ENCODE measurements at places on chromosomes 3 and 15.

DNA sequence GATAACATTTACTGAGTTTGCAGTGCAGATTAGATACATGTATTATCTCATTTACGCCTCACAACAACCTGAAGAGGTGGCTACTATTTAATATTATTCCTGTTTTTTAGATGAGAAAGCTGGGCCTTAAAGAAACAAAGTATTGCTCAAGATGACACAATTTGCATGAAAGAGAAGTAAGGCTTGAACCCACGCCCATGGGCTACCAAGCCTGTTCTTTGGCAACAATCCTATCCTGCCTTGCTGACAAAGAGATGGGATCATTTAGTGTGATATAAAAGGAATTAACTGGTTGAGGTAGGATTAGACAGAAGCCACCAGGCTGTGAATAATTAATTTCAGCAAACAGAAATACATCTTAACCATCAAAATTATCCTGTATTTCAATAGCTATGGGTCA, 9.2 kb upstream of the LDHAL6B start:
- DNase-seq, result no peak

GRCh38 chr15:70095408-70096214, 2.1 kb downstream of the TLE3 start:
- DNase-seq, result no peak

- DNase-seq, result no peak
Measured at GRCh38 chr3:185914911-185915629, 22.7 kb downstream of the TRA2B start.

GRCh38 chr15:26531489-26531888, 241.4 kb downstream of the GABRB3 start:
- DNase-seq, result no peak

- DNase-seq, result no peak
Measured at GRCh38 chr15:70018646-70019600, 78.8 kb downstream of the TLE3 start.

DNA sequence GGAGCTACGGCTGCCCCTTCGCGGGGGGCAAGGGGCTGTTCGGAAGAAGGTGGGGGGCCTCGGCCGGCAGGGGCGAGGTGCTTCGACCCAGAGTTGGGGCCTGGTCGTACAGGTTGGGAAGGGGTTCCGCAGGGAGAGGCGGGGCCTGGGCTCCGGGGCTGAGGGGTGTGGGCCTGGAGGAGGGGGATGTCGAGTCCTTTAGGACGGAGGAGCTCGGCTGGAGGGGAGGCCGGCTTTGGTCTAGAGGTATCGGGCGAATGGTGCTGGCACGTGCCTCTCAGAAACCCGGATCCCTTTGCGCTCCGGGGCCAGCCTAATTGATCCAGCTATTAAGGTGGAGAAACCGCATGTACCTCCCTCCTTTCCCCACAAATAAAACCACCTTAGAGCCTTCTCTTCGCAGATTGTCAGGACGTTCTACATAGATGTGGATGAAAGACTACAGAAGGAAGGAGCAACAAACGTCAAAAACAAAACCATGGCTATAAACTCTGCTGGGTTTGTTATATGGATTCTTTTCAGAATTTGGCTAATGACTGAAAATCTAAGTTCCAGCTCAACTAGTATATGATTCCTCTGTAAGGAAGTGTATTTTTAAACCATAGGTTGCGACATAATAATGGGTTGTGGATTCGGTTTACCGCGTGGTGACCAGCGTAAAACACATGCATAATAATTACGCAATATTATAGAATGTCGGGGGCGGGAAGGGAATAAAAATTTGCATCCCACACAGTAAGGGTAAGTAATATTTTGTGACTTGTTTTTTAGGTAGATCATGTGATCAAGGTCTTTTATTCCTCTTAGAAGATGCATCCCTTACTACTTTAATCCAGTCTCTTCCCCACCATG, 644 bp upstream of the NGLY1 start:
- DNase-seq, result no peak

GRCh38 chr3:10187290-10187876, 22.7 kb downstream of the IRAK2 start:
- no peak for DNase-seq

DNA sequence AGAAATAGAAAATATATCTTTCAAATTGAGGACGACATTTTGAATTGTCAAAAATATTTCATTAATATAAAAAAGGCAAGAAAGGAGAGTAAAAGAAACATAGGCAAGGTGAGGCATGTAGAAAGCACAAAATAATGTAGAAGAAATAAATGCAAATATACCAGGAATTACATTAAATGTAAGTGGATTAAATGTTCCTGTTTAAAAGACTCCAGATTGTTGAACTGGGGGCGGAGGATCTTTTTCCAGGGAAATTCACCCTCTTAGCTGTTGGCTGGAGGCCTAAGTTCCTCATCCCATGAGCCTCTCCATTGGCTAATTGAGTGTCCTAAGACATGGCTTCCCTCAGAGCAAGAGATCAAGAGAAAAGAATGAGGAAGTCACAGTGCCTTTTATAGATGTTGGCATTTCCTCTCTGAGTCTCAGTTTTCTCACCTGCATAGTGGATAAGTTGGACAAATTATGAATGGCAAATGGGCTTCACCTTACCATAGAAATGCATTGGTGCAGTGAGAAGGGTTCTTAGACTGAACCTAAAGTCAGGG, 147.4 kb upstream of the SMAD3 start:
- no peak for DNase-seq

GRCh38 chr15:67304778-67305177, 50.2 kb downstream of the IQCH start:
- DNase-seq, result no peak

DNA sequence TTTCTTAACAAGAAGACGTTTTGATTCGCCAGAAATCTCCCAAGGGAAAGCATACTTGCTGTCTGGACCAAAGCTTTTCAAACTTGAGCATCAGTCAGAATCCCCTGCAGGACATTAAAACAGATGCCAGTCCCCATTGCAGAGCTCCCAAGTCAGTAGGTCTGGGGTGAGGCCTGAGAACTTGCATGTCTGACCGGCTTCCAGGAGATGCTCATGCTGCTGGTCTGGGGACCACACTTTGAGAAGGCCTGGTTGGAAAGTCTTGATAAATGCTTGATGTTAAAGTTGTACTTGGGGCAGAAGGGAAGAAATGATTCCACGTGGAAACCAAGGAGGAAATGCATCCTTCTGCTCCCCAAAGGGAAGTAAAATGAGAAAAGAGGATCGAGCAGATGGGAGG, 24.3 kb upstream of the CAV3 start:
- DNase-seq, result no peak

- no peak for DNase-seq
Measured at GRCh38 chr3:182027366-182027765, 315.6 kb downstream of the SOX2 start.

DNA sequence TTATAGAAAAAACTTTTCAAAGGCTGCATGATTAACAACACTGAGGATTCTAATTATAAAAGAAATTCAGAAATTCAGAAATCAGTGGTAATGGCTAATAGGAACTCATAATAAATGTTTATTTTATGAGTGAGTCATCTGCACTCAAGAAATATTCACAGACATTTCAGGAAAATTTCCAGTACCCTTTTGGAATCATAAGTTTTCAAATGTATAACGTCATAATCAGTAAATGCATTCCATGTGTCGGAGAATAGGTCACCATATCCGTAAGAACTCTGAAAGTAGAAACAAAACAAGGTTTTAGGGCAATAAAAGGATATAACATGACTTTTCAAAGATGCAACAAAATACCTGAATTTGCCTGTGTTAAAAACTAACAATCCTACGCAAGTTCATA, 24.7 kb downstream of the EOGT start:
- DNase-seq, result no peak

DNA sequence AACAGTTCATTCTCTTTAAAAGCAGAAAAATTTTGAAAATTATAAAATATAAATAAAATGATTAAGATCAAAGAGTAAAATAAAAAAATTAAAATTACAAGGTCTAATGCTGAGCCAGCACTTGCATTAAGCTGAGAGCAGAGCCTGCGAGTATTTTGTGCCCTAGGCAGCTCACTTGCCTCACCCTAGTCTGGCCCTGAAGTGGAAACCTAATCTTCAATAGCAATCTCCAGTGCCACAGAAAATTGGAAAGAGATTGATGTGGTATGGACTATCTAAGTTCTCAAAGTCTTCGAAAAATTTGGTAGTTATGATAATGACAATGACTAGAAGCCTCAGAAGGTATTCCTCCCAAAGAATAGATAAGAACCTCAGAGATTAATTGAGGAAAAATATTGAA, 459.4 kb upstream of the CBLB start:
- no peak for DNase-seq

- DNase-seq, result no peak
Measured at GRCh38 chr3:164387236-164387635, 691.1 kb downstream of the SI start.

- no peak for DNase-seq
Measured at GRCh38 chr15:40855706-40856234, 11.9 kb downstream of the SPINT1 start.

DNA sequence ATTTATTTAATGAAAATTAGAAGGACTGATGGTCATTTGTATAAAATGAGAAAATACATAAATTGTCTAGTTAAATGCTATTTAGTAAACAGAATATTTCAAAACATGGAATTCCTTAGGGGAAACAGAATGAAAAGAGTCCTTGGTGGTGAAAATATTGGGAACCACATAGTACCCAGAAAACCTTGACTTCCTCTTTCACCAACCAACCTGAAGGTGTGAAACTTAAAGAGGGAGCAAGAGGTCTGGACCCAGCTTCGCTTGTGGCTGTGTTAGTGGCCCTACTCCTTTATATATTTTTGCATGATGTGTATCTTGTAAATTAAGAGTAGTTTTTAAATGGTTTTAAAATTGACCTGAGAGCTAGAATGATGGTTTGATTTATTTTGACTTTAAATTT, 64.2 kb downstream of the MAP2K5 start:
- no peak for DNase-seq

DNA sequence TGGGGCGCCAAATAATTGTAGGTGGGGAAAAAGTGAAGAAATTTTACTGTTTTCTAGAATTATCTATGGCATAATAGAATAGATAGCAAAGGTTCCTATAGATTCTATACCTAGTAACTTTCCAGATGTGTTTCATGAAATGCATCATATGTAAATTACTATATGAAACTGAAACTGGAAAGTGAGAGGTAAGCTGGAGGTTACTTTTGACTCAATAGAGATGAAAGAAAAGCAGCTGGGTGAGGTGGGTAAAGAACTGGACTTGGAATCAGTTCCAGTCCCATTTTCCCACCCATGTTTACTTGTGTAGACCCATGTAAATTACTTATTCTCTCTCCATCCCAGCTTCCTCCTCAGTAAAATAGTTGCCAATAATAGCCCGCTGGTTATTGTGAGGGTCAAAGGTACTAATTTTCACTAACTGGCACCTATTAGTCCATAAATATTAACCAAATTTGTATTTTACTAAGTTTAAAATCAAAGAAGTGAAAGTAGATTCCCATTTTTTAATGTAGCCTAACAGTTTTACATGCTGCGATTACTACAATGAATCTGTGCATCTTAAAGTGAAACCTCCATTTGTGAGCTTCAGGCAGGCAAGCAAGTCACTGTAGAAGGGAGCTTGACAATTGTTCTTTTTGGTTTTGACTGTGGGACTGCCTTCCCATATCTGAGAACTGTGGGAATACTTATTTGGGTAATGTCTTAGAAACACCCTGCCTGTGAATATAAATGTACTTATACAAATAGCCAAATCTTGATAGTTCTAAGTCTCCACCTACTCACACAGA, 312.1 kb downstream of the SLC9A9 start:
- no peak for DNase-seq
